Ascending aorta (tissue), 2 donors: ENCODE measurements at places on chromosomes 5 and 9. TPM values are rescaled to one million over a fixed set of nuclear protein-coding genes. Genes with fewer than 3 reads are reported as not detected.

DNA sequence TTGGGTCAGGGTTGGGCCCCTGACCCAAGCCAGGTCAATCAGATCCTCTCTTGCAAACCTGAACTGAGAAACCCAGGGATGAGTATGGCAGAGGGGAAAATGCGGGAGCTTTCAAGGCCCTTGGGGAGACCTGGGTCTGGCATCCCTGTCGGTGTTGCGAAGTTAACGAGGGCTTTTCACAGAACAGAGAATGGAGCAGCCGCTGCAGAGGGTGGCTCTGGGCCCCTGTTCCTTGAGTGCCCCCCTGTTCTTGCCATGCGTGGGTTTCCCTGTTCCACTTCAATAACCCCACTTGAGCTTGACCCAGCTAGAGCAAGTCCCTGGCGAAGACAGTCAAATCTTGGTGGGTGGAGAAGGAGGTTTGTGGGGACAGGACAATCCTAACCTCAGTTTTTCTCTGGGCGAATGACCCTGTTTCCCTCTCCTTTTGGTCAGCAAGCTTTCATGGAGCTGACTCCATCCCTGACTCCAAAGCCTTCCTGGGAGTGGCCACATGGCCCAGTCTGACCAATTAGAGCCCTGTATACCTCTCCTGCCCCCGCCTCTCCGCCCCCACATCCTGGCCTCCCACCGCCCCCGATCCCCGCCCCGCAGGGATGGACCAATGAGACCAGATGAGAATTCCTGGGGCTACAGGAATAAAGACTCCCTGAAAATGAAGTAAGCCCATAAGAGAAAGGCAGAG lies 2.9 kb upstream of the VDAC1 start:
- peaks cover 16% of the 10 kb centered on the region for H3K4me1 ChIP-seq
- H3K27me3 ChIP-seq, result no peaks in the 10 kb centered on the region
- H3K27ac ChIP-seq, result no peak overlapping the region
- H3K4me3 ChIP-seq, result no peak overlapping the region
- H3K36me3 ChIP-seq, result no peaks in the 10 kb centered on the region

- H3K36me3 ChIP-seq, result no peaks in the 10 kb centered on the region
- no peaks in the 10 kb centered on the region for H3K27me3 ChIP-seq
- H3K27ac ChIP-seq, result no peak overlapping the region
- no peak overlapping the region for H3K4me3 ChIP-seq
- no peak for DNase-seq
These were observed 371.5 kb upstream of the KLF4 start for GRCh38 chr9:107861075-107861474.

The SMIM33 gene
- not detected for total RNA-seq

The TPM2 gene
- total RNA-seq, result 1,923 TPM
